ENCODE measurements at places on chromosomes 16 and 17.

- no peak for DNase-seq
These were observed 14.1 kb downstream of the CD7 start for GRCh38 chr17:82302991-82303943.

- DNase-seq: no peak
These were observed 242.2 kb downstream of the SHISA9 start for GRCh38 chr16:13143551-13143950.

- no peak for DNase-seq
These were observed 37.9 kb upstream of the ABCA9 start for GRCh38 chr17:69098625-69099024.

DNA sequence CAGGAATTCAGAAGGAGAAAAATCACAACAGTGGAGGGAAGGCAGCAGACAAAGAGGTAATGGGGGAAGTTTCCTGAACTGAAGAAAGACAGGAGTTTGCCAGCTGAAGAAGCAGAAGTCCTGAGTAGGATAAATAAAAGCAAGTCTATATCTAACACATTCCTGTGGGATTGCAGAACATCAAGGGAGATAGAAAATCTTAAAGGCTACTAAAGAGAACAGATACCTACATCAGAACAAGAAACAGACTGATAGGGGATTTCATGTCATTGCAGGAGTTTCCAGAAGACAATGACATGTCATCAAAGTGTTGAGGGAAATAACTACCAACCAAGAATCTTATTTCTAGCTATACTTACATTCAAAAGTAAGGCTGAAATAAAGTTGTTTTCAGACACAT lies 21.3 kb upstream of the CRYBA1 start:
- no peak for DNase-seq

- DNase-seq: no peak
These were observed 136.8 kb upstream of the RBL2 start for GRCh38 chr16:53297477-53297876.

GRCh38 chr17:30379903-30380381 lies 1.2 kb downstream of the CPD start:
- DNase-seq: no peak

GRCh38 chr17:3755335-3756030 lies 31.8 kb downstream of the HASPIN start:
- DNase-seq: no peak

GRCh38 chr16:53053967-53054669 lies 673 bp upstream of the CHD9 start:
- no peak for DNase-seq
